ENCODE measurements at places on chromosomes 3 and 15.

DNA sequence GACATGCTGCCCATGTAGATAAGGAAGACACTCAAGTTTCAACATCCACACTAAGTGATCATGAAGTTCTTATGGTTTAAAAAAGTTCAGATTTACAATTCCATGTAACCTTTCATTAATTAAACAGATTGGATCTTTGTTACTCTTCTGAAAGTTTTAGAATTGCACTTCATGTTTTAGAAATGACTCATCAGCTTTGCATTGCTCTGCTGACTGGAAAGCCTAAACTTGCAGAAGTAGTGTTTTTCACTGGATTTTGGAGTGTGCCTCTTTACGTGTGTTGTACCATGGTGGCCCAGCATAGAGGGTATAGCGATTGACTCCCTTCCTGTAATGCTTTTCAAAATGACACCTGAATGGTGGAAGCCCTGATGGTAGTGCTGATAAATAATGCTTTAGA lies 157.9 kb downstream of the BBX start:
- no peak for DNase-seq

DNA sequence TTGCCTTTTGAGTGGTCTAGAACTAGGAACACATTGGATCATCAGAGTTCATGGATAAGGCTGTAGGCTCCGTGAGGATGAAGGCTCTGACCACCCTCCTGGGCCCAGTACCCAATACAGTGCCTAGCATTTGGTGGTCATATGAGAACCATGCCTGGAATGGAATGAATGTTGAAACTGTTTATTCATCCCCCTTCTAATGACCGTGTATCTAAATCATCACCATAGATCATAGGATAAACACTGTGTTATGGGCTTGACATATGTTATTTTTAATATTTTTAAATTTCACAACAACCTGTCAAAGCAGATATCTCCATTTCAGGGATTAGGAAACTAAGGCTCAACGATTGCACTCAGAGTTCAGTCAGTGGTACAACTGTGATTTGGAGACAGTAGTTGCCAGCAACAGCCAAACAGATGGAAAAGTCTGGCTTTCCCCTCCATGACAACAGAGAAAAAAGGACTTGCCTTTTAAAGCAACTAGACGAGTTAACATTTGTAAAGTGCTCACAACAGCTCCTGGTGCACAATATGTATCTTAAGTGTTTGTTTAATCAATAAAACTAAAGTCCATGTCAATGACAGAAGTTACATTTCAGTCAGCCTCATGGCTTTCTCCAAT lies 89.6 kb downstream of the TMEM266 start:
- DNase-seq = no peak

DNA sequence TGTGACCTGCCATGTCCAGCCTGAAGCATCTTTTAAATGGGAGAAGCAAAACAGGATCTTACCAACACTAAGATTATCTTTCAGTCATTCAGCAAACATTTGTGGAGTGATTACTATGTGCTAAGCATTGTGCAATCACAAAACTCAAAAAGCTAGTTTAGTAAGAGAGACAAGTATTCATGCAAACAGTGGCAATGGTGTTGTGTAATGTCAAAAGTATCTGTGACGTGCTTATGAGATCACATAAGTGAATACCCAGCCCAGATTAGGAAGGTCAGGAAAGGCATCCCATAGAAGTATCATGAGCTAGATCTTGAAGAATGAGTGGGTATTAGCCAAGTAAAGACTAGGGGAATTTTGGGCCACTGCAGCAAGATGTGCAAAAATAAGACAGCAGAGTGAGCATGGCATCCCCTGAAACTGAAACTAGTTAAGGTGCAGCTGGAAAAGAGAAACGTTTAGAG lies 32.1 kb downstream of the SEC62 start:
- peak; percentile 58 for DNase-seq

DNA sequence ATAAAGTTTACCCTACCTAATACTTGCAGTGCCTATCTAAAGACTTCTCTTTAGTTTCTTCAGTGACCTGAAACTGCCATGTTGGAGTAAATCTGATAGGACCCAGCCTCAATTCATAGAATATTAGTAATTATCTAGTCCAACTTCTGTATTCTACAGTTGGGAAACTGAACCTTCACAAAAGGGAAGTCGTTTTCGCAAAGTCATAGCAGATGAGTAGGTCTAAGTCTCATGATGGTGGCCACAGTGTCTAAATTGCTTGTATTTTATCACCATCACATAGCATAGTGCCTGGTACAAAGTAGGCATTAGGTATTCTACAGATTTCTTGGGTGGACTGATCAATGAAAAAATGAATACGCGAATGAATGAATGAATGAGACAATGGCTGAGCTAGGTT lies 8.4 kb downstream of the GMNC start:
- DNase-seq = no peak

DNA sequence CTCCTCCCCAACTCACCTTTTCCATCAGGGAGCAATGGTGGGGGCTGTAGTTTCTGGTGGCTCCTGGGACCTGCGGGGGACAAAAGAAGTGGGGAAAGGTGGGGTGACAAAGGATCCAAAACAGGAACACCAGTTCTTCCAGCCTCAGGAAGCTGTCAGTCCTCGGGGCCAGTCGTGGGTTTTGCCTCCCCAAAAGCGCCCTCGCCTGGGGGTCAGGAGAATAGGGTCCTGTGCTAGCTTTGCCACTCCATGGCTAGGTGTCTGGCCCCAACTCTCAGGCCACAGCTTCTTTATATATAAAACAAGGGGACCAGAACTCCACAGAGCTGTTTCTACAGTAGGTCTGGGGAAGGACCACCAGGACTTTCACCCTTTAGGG lies 4.0 kb downstream of the CCDC9B start:
- DNase-seq = no peak

GRCh38 chr3:69400683-69401082 lies 14.8 kb upstream of the FRMD4B start:
- no peak for DNase-seq

DNA sequence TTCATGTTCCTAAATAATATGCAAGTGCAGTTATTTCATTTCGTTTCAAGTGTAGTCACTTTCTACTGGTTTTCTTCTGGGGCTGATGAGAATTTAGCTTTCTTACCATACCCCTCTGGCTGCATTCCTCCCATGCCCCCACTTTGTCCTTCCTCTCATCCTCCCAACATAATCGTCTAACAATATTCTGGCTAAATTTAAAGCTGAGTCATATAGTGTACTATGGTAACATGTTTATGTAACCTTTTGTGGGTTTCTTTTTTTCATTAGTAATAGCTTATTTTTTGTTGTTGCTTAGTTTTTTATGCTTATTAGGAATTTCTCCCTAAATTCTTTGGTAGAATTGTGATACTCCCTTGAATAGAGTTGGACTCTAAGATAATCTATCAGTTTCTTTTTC lies 30.5 kb downstream of the DUT start:
- no peak for DNase-seq

DNA sequence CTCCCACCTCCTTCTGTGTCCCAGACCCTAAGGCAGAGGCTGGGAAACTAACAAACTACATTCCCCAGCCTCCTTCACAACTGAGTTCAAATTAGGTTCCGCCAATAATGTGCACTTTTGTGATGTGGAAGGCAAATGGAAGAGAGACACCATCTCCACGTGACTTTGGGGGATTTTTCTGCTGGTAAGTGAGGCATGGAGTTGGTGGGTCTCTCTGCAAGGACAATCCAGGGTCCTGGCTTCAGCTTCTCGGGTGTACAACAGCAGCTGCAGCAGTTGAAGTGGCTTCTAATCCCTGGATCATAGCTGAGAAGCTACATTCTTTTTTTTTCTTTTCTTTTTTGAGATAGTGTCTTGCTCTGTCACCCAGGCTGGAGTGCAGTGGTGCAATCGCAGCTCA lies 58.9 kb upstream of the GATA2 start:
- DNase-seq = no peak

DNA sequence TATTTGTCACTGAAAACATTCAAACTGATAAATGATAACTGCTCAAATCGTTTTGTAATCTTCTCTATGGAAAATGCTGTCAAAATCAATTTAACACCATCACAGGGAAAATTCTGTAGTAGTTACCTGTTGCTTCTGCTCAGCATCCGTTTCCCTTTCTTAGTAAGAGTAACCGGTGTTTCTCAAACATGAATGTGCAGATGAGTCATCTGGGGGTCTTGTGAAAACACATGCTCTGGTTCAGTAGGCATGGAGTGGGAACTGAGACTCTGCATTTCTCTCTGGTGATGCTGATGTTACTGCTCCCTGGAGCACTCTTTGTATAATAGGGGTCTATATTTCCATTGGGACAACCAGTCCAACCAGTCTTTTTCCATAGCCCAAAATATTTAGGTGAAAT lies 145.1 kb downstream of the SEMA6D start:
- DNase-seq = no peak

- no peak for DNase-seq
Observed at GRCh38 chr15:25022233-25022632, 67.4 kb downstream of the SNRPN start.

GRCh38 chr3:49723296-49723627 lies 489 bp downstream of the GMPPB start:
- DNase-seq = peak; percentile 48

DNA sequence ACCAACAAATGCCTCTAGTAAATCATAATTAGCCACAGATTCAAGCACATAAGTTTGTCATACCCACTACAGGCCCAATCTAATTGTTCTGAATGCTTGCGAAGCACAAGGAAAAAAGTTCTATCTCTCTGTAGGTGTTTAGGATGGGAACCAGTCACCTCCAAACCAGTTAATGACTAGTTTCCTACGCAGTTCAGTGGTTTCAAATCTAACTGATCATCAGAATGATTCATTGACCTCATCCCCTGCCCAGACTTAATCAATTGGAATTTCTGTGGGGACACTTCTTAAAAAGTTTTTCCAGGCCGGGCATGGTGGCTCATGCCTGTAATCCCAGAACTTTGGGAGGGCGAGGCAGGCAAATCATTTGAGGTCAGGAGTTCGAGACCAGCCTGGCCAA lies 24.3 kb upstream of the MASP1 start:
- DNase-seq = no peak
